ENCODE measurements at places on chromosomes 1 and 21.

DNA sequence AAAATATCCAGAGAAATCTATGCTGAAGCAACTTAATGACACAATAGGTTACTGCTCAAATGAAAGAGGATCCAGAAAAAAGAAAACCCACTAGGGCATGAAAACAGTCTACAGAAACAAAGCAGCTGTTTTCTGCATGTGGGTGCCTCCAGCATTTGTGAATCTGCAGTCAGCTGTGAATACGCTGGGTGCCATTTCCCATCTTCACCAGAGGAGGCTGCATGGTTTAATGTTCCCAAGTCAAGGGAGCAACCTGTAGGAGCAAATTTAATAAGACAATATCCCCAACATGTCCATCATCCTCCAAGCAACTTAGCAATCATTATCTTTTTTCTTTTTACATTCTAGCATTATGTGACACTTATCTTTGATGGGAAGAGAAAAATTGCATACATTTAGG, 396.6 kb downstream of the BRINP2 start:
- DNase-seq, result peak; percentile 34

GRCh38 chr1:36134505-36135329, 9.7 kb upstream of the COL8A2 start:
- no peak for DNase-seq

- DNase-seq, result no peak
Measured at GRCh38 chr1:7912145-7912544, 28.5 kb downstream of the TNFRSF9 start.

- no peak for DNase-seq
Measured at GRCh38 chr1:18989896-18990295, 33.4 kb upstream of the IFFO2 start.

DNA sequence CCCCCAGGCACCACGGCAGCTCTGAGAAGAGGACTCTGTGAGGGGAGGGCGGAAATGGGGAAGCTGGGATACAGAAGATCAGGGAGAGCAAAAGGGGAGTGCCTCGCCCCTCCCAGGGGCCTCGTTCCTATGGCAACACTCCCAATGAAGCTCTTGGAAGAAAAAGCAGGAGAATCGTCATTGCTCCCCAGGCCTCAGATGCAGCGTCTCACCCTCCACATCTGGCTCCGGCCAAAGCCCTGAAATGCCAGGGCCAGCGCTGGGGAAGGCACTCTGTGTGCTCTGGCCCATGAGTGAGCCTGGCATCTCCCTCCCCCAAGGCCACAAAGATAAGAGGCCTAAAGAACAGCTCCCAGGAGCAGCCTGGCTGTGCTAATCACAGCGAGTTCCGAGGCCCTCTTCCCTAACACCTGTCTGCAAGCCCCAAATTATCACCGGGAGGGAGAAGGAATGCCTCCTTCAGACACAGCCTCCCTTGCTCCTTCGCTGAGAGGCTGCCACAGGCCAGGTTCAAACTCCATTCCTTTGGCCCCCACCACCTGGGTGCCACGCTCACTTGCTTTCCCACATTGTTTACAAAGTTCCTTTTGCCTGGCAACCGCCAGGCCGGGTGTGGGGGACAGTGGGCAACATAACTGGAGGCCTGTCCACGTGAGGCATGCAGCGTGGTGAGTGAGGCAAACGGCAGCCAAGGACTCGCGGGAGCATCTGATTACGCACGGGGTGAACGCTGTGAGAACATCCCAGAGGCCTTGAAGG, 27.8 kb downstream of the ECE1 start:
- DNase-seq, result peak; percentile 97

GRCh38 chr1:172383536-172383935, 36.9 kb upstream of the C1orf105 start:
- peak; percentile 83 for DNase-seq

DNA sequence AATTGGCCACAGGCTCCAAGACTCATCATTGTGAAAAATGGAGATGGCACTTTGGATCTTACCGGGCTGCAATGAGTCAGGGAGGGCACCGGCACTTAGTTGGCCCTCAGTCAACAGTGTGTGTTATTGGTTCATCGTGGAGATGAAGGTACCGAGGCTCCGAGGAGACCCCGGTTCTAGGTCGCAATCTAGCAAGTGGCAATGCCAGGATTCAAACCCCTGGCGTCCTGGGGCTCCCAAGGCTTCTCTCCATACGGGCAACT, 49.0 kb upstream of the ACOT11 start:
- no peak for DNase-seq

- no peak for DNase-seq
Measured at GRCh38 chr1:115046751-115047150, 17.1 kb downstream of the TSHB start.

DNA sequence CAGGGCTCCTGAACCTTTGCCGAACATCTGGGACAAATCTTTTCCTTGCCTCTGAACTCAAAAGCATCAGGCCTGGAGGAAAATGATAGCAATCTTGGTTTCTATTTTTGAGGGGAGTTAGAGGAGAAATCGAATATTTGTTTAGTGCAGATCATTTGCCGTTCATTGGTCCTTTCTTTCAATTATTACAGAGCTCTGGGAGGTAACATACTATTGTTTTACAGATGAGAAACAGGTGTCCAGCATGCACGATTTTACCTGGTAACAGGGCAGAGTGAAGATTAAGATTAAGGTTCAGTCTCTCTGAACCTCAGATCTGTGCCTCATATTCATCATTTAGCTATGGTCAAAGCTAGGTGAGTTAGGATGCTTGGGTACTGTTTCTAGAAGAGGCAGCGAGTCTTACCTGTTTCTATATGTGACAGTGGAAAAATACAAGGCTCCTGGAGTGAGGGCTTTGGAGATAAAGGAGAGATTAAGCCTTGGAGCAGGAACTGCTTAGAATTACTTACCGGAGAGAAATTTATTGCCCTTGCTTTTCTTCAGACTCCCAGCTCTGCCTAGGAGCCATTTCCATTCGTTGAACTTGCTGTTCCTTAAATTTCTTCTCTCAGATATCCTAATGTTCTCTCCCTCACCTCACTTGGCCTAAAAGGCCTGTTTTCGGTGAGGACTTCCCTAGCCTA, 1.4 kb downstream of the PRCC start:
- DNase-seq, result no peak

DNA sequence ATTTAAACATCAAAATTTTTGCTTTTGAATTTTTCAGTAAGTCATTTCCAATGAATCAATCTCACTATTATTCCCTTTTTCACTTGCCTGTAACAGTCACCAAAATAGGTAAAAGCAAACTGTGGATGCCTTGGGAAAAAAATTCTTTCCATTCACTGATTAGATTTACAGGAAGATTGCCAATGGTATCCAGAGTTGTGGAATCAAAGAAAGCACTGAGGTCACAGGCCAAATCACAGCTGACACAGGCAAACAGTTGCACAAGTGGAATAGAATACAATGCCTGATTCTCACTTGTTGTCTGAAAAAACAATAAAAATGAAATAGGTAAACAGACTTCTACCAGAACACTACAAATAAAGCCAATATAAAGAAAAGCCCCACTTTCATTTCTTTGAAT, 48.4 kb downstream of the LTN1 start:
- DNase-seq, result no peak

DNA sequence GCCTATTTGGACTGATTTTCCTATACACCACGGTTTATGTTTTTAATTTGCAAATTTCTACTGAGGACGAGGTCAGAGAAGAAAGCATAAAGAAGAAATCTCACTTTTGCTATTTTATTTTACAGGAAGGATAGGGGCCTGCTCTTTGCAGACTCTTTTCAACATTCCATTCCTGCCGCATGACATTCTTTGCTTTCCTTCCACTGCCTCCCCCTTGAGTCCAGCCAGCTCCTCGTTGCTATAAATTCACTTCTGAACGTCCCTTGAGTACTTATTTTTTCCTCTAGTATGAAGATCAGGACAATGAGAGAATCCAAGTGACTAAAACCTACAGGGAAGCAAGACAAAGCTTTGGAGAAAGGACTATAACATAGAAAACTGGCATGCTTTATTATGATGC, 53.4 kb upstream of the PTGFR start:
- DNase-seq, result peak; percentile 38

DNA sequence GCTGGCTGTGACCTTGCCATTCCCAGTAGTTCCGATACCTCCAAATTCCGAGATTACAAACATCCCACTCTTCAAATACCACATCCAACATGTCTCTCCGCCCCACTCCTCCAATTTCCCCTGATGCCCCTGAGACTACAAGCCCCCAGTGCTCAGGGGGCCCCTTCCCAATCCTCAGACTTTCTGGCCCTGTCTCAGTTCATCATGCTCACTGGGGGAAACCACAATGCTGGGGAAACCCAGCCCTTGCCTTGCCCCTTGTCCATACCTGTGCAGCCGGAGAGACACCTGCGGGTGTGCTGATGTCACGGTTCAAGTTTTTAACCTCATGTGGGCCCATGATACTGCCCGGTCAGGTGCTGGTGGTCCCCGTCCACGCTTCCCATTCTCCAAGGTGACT, 226.6 kb downstream of the CAMTA1 start:
- DNase-seq, result no peak

GRCh38 chr1:77632216-77632615, 50.2 kb downstream of the ZZZ3 start:
- DNase-seq, result no peak

- no peak for DNase-seq
Measured at GRCh38 chr1:201947697-201948008, 1.3 kb upstream of the LMOD1 start.

- peak; percentile 30 for DNase-seq
Measured at GRCh38 chr1:48203287-48203900, 19.1 kb upstream of the SLC5A9 start.

DNA sequence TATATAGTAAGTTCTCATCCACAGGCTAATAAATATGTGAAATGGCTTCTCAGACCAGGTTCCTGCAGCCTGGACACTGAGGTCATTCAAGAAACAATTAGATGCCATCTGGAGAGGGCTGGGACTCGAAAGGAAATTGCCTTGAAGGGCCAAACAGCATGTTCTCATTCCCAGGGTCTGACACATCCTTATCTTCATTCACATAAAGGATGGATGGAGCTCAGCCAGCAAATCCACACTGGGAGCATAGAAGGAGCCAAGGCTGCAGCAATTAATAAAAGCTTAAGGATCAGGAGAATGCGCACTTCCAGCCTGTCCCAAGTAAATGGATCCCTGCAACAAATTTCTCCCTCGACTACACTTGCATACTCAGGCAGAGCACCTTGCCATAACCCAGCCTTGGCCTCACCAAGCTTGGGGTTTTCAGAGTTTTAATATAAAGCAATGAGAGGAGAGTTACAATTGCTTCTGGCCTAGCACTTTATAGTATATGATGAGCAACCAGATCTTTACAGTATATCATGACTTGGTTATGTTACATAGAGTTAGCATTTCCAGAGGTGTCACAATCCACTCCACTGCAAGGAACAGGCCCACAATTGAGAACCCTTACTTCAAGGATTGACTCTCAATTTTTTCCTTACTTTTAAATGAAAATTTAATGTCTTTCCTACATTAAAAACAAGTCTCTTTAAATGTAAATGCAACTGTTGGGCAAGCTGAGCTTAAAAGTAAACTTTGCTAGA, 55.9 kb downstream of the BCAR3 start:
- DNase-seq, result peak; percentile 76

DNA sequence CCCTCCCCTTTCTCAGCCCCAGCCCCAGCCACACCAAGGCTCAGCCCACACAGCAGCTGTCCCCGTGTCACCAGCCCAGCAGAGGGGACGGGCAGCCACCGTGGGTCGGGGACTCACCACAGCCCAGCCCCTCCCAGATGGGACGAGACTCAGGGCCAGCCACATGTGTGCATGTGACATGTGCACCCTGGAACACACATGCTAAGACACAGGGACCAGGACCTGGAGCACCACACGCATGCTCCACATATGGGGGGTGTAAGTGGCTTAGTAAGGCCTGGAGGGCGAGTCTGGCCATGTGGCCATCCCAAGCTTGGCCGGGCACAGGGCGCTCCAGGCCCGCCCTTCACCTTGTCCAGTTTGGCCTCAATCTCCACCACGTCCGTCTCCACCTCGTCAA, 4.0 kb downstream of the ACAP3 start:
- DNase-seq, result no peak

DNA sequence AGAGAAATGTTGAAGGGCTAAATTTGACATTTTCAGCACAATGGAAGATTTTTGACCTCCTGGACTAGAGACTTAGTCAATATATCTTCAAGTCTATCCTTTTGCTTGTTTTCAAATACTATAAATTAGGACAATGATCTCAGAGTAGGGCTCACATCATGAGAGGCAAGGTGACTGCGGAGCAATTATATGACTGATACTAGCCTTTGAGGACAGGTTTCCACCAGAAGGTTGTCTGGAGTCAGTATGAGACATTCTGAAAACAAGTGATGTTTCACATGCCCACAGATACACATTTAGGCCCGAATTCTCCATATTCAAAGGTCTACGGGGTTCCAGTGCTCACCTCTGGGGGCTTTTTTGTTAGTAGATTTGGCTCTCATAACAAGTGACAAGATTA, 142.3 kb upstream of the SAMSN1 start:
- DNase-seq, result no peak

GRCh38 chr1:8111560-8111959, 85.5 kb upstream of the ERRFI1 start:
- no peak for DNase-seq

DNA sequence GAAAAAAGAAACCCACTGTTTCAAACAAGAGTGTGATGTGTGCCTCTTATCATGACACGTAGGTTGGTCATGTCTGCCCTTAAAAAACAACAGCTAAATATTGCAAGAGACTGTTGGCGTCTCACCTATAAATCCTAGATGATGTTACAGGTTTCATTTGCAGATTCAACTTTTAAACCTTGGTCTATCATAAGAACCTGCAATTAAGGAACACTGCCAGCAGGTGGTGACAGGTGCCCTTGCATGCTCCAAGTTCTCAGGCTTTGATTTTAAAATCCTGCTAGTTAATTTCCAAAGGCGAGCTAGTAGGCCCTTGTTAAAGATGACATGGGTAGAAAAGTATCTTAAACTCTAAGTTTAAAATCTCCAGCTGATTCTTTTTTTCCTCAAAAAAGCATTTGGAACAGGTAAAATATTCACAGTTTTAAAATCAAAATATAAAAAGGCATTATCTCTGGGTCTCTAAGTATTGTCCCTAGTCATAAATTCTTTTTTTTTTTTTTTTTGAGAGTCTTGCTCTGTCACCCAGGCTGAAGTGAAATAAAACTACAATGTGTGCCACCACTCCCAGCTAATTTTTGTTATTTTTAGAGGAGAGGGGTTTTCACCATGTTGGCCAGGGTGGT, 39.1 kb downstream of the CLSTN1 start:
- DNase-seq, result peak; percentile 67

- no peak for DNase-seq
Measured at GRCh38 chr1:82923931-82924330, 1075.0 kb downstream of the TTLL7 start.

- peak; percentile 45 for DNase-seq
Measured at GRCh38 chr1:59025898-59026426, 242.1 kb upstream of the JUN start.

- no peak for DNase-seq
Measured at GRCh38 chr1:11520531-11521233, 41.7 kb downstream of the DISP3 start.

- DNase-seq, result no peak
Measured at GRCh38 chr21:41201385-41201784, 33.4 kb downstream of the BACE2 start.

Measured in iris pigment epithelial cell (primary cell).